ENCODE measurements at places on chromosomes 2 and 18.

GRCh38 chr2:48269117-48269822 is 260.7 kb upstream of the STON1 start:
- no peak for DNase-seq

DNA sequence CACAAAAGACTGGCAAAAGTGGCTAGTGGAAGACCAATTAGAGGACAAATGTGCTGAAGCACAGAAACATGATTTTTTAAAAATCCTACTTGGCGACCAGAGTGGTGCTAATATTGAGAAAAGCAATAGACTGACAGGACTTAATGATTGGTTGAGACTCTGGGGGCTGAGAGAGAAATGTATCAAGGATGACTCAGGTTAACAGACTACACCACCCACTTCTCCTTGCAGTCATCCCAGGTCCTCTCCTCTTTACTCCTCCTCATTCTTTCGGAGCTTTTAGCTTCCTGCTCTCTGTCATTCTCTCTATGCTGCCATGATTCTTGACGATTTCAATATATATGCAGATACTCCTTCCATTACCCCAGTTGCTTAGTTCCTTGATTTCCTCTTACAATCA is 54.6 kb upstream of the CYTIP start:
- DNase-seq, result no peak

GRCh38 chr2:2222931-2223330 is 108.1 kb downstream of the MYT1L start:
- DNase-seq, result no peak

DNA sequence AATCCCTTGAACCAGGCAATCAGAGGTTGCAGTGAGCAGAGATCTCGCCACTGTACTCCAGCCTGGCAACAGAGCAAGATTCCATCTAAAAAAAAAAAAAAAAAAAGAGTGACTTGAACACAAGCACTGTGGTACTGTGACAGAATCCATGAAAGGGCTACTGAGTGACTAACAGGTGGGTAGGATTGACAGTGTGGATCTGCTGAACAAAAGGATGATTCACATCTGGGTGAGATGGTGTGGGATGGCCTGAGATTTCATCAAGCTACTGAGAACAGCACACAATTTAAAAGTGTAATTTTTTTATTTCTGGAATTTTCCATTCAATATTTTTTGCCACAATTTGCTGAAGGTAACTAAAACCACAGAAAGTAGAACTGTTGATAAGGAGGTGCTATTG is 13.3 kb upstream of the SP3 start:
- no peak for DNase-seq

DNA sequence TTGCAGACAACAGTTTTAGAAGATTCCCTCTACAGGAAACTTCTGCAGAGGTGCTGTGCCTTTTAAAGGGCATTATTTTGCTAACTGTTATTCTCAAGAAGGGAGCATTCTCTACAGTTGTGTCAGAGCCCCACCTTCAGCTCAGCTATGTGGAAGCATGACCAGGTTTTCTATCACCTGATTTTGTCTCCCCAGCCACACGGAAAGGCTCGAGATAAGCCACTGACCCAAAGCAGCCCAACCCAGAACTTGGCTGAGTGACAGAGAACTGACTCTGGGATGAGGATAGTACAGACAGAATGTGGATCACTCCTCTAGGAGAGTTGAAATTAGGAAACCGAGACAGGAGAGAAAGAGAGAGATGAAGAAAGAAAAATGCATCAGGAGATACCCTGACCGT is 10.7 kb downstream of the COL4A4 start:
- no peak for DNase-seq

- DNase-seq, result no peak
These were observed 113.1 kb downstream of the ICOS start for GRCh38 chr2:204049635-204050034.

DNA sequence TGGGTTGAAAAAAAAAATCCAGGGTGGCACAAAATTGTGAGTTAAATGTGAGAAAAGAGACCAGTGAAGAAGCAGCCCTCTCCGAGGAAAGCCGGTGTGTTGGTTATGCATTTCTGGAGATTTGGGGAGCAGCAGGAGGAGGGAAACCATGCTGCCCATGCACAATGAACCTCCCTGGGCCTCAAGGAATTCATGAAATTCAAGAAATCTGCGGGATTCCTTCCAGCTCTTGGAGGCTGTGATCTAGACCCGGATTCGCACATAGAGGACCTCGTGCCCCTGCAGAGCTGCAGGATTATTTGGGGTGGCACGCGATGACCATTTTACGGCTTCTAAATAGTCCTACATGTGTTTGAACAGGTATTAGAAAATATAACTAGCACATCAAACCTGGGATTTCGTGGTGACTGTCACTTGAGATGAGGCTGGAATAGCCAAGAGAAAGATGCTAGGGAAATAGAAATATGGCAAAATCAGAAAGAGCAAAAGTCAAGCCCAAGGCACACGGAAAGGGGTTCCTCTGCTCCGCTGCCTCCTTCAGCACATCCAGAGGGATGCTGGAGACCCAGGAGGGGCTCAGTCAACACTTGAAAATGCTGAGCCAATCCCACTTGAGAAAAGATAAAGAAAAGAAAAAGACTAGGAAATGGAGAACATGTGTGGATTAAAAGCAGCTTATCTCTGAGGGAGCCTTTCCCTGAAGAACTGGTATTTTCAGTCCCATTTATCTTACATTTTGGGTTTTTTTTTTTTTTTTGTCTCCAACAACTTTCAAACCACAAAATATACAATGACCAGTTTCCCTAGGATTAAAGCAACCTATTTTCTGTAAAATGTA is 22.0 kb downstream of the KCTD1 start:
- no peak for DNase-seq

GRCh38 chr2:75632091-75632701 is 14.4 kb upstream of the MRPL19 start:
- no peak for DNase-seq
